ENCODE measurements at places on chromosomes 12 and 14.

DNA sequence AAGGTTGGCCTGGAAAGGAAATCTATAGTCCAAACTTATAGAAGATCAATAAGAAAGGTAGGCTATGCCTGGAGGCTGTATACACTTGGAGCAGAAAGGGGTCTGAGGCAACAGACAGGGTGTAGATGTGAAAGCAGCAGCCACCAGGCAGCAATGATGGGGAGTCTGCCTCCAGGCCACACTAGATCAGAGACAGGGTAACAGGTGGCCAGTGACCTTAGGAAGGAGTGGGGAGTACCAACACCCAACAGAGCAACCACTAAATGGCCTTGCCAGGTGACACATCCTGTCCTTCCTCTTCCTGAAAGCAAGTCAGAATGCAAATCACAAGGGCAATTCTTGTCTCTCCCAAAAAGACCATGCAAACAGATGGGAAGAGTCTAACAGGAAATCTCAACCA is 46.4 kb upstream of the NID2 start:
- no peak for DNase-seq

GRCh38 chr14:55585854-55586253 is 5.8 kb downstream of the KTN1 start:
- no peak for DNase-seq

- no peak for DNase-seq
These were observed 56.8 kb downstream of the DUSP16 start for GRCh38 chr12:12505544-12506495.

DNA sequence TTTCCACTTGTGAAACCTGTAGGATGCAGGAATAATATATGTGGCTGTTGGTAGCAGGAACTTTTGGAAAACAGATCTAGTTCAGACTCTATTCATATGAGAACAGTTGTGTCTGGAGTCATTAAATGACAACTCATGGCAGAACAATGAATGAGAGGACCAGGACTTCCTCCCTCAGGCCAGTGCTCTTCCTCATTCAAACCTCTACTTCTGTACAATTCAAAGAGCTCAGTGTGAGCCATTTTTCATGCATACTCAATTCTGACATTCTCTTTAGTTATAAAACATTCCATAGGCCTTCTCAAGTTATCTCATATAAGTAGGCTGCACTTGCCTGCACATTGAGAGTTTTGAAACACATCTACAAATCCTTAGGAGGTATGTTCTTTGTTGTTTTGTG is 1526.6 kb upstream of the FLRT2 start:
- no peak for DNase-seq

DNA sequence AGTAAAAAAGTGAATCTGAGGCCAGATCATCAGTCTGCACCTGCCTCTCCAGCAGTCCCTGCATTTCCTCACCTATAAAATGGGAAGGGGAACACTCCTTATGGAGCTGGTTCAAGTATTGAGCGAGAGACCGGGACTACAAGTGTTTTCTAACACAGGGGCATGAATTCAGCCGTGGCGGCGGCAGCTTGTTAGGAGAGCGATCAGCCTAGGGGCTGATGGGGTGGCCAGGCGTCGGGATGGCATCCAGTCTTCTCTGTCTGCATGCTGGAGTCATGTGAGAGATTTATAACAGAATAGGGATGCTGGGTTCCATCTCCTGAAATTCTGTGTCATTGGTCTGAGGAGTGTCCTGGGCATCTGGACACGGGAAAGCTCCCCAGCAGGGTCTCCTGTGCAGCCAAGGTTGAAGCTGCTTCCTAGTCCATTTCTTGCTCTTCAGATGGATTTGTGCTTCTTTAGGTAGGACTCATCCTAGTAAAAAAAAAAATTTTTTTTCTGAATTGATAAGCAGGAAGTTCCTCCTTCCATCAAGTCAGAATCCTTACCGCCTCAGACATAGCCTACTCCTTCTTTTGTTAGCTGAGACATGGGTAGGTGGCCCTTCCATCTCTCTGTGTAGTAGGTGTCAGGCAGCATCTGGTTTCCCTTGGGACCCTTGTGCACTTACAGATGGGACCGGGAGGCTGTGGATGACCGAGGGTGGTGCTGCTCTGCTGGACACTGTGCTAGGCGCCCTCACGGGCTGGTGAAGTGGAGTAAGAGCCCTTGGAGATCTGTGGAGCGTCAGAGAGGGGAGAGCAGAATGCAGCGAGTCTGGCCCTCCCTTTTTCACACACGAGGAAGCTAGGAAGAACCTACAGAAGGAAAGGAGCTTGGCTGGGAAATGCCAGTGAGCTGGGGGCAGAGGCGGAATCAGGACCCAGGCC is 146.7 kb downstream of the TSPAN9 start:
- no peak for DNase-seq

- no peak for DNase-seq
These were observed 452.7 kb upstream of the TMPO start for GRCh38 chr12:98062464-98063245.
